GOT3 (cell line): ENCODE measurements at places on chromosomes 2 and 18.

DNA sequence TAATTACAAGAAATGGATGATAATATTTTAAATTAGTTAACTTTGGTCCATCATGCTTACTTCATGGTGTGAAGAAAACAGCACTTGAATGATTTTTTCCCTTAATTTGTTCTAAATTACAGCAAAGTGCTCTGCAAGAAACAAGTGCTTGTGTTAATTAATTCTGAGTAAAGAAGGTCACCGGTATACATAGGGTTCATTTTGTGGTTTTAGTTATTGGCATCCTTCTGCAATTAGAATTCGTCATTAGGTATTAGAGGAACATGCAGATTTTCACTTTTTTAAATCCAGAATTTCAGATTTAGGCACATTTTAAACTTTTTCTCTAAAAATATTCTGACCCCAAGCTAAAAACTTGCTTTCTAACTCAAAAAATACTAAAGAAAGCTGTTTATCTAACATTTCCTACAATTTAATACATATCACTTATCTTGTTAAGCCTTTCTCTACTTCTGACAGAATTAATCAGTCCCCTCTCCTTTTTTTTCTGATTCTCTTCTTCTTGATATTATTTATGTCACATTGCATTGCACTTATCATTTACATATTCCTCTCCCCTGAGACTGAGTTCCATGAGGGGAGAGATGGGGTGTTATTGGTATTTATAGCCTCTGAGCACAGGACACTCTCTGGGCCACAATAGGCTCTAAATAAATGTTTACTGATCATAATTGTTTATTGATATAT lies 129.2 kb downstream of the PLA2R1 start:
- no peak for DNase-seq

GRCh38 chr2:6721395-6721794 lies 144.3 kb downstream of the CMPK2 start:
- DNase-seq: no peak

GRCh38 chr2:196168181-196168580 lies 3.2 kb downstream of the STK17B start:
- DNase-seq: no peak

GRCh38 chr2:128643221-128644065 lies 324.8 kb upstream of the HS6ST1 start:
- no peak for DNase-seq

DNA sequence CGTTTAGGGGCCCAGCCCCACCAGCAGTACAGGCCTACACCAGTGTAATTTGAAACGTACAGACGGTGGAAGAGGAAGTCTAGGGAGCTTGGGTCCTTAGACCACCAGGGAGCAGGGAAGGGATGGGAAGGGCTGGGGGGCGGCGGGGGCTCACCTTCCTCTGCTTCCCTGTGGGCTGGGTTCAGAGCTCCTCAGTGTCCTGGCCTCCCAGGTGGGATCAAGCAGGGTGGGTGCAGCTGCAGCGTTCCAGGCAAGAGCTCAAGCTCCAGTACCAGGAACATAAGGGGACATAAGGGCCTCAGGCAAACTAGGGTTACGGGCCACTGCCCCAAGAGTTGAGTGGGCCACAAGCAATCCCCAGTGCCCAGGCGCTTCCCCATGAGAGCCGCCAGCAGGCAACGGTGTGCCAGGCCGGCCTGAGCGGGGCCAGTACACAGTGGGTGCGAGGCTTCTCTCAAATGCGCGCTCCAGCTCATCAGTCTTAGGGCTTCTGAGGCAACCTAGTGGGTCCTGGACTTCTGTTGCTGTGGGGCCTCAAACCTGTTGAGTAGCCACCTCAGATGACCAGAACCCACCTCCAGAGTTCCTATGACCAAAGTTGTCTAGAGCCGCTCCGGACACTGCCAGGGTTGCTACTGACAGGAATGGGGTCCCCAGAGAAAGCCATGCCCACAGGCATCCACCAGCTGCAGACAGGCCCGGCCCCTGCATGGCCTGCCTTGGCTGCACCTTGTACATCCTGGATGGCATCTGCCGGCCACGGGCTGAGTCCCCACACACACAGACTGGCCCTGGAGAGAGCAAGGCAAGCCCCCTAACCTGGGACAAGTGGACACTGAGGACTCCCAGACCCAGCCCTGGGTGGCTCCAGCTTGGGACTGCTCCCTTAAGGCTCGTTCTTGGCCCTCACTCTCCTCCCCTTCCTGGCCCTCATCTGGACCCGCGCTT lies 5.2 kb downstream of the ANKRD23 start:
- no peak for DNase-seq

- no peak for DNase-seq
Observed at GRCh38 chr18:73384246-73384645, 516.5 kb upstream of the NETO1 start.

- DNase-seq: no peak
Observed at GRCh38 chr18:48993586-48993985, 42.8 kb upstream of the SMAD7 start.

- no peak for DNase-seq
Observed at GRCh38 chr2:2738684-2739083, 407.6 kb upstream of the MYT1L start.

- no peak for DNase-seq
Observed at GRCh38 chr2:17878281-17879136, at the start of gene KCNS3. Gene KCNS3, plus strand, starts transcription at chr2:17878667. Its CDS starts 52,342 bp downstream, at chr2:17931009.

GRCh38 chr18:10681581-10682367 lies 155.9 kb downstream of the NAPG start:
- no peak for DNase-seq

DNA sequence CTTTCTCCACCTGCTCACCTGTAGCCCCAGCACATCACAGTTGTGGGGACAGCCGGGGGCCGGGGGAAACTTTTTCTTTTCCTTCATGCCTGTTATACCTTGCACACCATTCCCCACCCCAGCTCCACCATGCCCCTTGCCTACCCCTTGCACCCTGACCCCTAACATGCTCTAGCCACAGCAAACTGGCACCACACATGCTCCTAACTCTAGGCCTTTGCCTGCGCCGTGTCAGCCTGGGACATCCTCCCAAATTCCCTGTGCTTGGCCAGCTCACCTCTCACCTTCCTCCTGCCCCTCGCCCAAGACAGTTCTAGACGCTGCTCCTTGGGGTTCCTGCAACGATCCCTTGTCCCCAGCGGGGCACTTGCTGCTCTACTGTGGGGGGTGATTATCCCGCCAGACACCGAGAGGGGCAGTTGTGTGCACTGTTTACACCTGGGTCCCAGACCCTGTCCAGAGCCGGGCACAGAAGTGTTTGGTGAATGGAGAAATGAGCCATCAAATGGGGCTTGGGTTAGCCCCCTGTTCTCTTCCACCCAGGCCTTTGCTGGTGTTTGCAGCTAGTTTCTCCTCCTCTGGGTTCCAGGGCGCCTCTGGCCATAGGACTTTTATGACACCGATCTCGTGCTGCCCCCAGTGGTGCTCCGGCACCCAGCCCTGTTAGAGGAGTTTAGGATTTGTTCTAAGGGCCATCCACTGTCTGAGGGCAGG lies 129.8 kb downstream of the CTIF start:
- no peak for DNase-seq

DNA sequence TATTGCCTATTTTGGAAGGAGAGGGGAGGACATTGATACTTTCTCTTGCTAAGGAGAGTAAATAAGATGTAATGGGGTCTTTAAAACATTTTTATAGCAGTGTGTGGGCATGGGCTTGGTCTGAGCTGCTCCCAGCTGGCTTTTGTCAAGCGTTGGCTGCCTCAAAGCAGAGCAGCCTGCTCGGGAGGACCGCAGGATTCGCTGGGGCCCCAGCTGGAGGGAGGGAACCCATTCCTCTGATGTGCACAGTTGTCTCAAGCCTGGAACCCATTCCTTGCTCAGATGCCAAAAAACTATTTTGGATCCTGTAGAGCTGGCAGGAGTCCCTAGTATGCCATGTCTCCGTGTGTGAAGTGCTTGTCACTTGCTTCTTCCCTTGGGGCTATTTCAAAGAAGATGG lies 59.4 kb upstream of the RMDN2 start:
- no peak for DNase-seq

DNA sequence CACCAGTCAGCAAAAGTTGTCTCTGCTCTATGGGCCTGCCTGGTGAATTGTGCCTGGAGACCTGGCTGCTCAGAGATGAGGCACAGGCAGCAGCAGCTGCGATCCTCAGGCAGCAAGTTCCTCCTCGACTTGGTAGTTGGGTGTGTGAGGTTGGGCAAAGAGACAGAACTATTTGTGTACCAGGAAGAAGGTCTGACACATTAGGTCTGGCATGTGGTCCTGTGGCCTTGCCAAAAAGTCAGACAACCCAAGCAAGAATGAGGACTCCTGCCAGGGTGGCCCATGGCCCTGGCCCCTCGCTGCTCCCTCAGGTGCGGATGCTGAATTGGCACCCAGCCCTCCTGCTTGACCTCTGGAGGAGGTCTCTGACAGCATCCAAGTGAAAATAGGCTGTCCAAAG lies 192.7 kb downstream of the DYSF start:
- DNase-seq: no peak

DNA sequence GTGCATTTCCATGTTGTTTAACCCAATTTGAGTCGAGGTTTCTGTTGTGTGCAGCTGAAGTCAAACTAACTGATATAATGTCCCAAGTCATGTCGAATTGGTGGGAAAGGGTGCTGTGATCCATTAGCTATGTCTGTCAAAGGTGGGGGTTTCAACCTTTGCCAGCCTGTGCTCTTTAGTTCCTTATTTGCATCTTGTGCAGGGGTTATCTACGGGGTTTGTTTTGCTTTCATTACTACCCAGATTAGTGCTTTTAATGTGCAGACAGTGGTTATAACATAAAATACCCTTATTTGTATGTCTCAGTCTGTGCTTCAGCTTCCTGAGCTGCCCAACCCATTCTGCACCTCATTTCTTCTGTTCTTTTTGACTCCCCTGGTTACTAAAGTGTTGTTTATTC lies 271.9 kb upstream of the CXCR4 start:
- DNase-seq: no peak

- no peak for DNase-seq
Observed at GRCh38 chr2:151299920-151300539, 10.6 kb upstream of the NMI start.

- no peak for DNase-seq
Observed at GRCh38 chr2:233853883-233854240, 473 bp downstream of the HJURP start.

- no peak for DNase-seq
Observed at GRCh38 chr2:166573391-166573790, 79.3 kb upstream of the SCN7A start.

DNA sequence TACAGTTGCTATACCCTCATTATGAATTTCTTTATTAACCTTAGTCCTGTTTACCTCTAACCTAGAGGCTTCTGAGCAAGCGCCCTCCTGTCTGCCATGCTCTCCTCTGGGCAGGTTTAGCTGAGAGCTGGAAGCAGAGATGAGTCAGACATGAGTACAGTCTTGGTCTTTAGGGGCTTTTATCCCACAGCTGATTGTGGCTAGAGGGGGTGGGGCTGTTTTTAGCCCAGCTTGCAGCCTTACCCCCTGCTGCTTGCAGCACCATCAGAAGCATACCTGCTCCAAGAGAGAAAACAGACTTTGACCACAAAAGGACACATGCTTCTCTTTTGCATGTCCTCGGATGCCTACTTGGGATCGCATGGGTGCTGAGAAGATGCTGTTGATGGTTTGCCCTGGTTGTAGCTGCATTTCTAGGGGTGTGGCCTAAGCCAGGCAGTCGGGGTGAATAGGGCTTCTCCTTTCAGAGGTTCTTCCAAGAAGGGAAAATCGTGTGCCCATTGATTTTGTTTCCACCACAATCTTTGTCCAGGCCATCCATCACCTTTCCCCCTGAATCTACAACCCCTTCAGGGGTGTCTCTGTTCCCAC lies 115.0 kb upstream of the LGALSL start:
- no peak for DNase-seq

- DNase-seq: no peak
Observed at GRCh38 chr2:39050109-39050508, 70.7 kb downstream of the SOS1 start.

- DNase-seq: no peak
Observed at GRCh38 chr2:6828299-6828584, 37.5 kb downstream of the CMPK2 start.

DNA sequence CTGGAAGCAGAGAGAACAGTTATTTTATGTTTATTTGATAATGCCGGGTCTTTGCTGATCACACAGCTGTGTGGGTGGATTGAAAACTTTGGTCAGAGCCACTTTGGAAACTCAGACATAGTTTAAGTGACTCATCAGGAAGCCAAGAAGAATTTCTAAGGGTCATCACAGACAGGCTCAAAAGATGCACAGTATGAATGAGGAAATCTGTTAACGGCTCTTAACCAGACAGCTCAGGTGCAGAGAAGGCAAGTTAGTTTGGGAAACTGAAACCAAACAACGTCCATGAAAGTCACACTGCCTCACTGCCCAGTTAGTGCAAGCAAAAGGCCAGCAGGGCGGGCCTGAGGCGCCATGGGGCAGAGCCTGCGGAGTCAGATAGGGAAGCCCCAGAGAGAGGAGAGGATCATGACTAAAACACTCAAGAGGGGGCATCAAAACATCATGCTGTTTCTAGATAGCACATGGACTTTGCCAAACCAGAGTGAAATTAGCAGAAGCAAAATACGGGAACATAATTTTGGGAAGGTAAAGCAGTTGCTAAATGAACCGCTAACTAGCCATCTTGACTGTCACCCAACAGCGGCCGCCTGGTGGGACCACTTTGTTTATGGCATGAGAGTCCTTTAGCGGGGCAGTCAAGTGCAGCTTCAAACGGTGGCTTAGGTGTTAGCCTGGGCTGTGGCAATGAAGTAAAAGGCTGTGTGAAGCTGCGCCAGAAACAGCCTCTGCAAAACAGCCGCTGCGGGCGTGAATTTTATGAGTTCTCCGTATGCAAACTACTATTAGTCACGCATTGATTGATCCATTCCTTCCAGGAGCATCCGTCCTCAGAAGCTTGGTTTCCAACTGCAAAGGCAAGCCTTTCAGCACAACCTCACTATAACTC lies 101.2 kb downstream of the KCTD18 start:
- DNase-seq: no peak

- no peak for DNase-seq
Observed at GRCh38 chr2:11329776-11330175, 14.7 kb downstream of the ROCK2 start.

DNA sequence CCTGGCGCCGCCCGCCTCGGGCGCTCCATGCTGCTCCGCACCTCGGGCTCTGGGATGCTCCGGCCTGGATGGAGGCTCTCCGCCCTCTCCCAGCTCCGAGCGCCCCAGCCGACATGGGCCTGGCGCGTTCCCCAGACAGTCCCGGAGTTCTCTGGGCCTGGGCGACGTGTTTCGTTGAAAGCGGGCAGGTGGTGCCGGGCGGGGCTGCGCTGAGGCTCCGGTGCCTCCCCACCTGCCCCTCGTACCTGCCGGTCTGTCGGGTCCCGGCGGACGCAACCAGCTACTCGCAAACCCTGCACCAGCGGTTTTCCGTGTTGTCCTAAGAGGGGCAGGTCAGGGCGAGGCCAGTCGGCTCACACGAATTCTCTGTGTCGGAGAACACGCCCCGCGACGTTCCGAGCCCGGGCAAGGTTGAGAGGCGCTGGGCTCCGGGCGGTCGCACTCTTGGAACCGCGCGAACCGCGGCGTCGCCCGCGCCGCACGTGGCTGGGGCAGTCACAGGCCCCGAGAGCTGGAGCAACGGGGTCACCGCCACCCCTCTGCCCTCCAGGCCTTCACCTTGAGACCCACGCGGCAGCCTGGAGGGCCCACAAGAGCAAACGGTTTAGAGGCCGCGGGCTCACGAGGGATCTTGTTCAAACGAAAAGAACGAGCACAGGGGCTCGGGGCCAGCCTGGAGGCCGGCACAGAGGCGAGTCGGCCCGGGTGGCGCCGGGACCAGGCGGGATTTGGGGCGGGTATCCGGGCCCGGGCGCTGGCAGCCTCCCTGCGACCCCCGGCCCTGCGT lies 4.2 kb upstream of the SIX2 start:
- no peak for DNase-seq

GRCh38 chr2:240326886-240327285 lies 108.6 kb upstream of the GPC1 start:
- no peak for DNase-seq
